ENCODE measurements at places on chromosomes 12 and 14.

- no peak for DNase-seq
Observed at GRCh38 chr14:37062191-37062803, 110.1 kb downstream of the SLC25A21 start.

- DNase-seq = no peak
Observed at GRCh38 chr12:99334285-99335056, 313.1 kb upstream of the GARIN6 start.

- DNase-seq = no peak
Observed at GRCh38 chr12:93018610-93019009, 89.5 kb upstream of the EEA1 start.

DNA sequence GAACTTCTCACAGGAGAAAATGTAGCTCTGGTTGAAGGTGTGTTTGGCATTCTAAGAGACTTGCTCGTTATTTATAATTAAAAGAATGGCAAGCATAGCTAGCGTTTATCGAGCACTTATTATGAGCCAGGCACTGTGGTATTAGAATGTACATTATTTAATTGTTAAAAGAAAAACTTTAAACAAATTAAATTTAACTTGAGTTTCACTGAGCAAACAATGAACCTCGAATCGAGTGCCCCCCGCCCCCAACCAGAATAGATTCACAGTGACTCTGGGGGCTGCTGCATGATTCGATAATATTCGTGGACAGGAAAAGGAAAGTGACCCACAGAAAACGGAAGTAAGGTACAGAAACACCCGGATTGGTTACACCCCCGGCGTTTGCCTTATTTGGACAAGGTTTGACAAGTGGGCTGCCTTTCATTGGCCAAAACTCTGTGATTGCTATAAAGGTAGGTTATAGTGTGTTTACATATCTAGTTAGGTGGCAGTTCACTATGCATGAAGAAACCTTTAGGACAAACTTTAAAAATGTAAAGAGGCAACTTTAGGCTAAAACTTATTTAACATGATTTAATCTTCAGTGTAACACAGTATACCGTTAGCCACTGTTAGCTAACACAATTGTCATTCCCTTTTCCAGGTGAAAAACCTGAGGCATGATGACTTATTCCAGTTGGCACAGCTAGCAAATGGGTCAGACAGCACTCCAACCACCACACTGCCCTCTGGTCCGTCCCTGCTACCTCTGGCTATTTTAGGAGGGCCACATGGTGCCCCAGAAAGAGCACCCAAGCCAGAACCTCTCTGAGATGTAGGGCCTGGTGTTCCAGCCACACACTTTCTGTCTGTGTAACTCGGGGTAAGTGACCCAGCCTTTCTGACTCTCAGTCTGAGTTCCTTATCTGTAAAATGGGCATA, 7.1 kb downstream of the SCNN1A start:
- no peak for DNase-seq

DNA sequence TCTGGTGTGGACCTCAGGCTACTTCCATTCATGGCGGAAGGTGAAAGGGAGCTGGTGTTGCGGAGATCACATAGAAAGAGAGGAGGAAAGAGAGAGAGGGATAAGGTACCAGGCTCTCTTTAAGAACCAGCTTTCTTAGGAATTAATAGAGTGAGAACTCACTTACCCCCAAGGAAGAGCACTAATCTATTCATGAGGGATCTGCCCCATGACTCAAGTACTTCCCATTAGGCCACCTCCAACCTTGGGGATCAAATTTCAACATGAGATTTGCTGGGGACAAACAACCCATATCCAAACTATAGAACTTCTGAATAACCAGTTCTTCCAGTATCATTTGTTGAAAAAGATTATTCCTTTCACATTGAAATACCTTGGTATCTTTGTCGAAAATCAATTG, 34.0 kb upstream of the C2CD5 start:
- DNase-seq = no peak

DNA sequence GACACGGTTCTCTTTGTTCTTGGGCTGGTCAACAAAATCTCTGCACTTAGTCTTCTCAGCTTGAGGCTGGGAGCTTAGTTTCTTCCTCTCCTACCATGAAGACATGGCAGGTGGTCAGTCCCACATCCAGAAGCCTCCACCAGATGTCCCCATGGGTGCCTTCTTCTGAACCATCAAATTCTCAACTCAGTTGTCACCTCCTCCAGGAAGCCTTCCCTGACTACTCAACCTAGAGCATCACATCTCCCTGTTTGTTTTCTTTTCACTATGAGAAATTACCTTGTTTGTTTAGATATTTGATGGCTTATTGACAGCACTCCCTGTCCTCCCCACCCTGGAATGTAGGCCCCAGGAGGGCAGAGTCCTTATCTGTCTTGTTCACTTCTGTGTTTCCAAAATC, 84.4 kb downstream of the TBX5 start:
- DNase-seq = no peak
